NCI-H345 (cell line): ENCODE measurements at places on chromosomes 2 and 18.

DNA sequence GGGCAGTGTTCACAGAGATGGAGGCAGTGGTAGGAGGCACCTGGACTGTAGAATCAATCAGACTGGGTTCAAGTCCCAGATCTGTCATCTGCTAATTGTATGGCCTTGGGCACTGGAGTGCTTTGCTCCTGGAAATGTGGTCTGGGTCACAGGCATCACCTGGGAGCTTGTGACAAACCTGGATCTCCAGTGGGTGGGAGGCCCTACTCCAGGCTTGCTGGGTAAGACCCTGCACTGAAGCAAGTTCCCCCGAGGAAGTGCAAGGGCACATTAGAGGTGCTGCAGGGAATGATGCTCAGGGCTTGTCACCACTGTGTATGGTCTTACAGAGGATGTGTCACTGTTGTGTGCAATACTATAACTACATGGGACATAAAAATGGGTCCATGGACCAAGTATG is 220.5 kb upstream of the ID2 start:
- DNase-seq, result no peak

GRCh38 chr18:14912967-14913366 is 165.0 kb downstream of the ANKRD30B start:
- DNase-seq, result no peak

DNA sequence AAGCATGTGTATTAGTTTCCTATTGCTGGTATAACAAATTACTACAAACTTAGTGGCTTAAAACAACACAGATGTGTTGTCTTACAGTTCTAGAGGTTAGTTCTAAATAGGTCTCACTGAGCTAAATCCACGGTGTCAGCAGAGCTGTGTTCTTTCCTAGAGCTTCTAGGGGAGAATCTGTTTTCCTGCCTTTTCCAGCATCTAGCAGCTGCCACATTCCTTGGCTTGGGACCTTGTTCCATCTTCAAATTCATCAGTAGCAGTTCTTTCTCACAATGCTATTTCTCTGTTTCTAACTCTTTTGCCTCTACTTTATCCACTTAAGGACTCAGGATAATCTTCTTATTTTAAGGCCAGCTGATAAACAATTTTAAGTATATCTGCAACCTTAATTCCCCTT is 32.2 kb upstream of the CREB1 start:
- DNase-seq, result no peak

DNA sequence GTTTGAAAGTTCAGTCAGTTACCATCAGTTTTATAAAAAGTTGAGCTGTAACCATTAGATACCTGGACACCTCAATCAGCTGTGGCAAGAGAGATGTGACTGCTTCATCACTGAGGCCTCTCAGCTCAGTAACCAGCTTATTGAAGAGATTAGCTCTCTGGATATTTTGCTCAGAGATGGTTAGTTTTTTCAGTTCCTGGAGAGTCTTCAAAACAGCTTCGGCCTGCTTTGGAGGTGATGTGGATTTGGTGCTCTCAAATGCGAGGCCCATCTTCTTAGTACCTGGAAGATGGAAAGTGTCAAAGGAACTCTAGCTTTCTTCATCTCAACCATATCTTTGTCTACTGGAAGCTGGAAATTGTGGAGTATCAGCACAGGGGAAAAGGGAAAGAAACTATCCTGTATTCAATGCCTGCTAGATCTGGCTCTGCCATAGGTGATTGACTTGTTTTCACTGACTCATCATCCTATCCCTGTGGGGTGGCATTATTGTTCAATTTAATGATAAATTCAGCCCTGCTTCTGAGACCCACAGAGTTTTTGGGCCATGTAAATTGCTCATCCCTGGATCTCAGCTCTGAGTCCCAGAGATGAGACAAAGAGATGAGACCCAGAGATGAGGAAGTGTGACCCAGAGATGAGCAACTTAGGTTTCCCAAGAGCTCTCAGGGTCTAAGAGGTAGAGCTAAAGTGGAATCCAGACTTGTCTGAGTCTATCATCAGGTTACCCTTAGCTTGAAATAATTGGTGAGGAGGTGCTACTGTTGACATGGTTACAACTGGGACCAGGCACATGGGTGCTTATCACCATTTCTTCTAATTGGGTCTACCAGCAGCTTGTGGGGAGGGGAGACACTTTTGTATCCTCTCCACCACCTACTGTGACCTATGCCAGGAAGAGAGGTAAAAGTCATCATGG is 10.4 kb downstream of the APOB start:
- no peak for DNase-seq

- DNase-seq, result no peak
These were observed 37.6 kb downstream of the SLC14A1 start for GRCh38 chr18:45761512-45762114.

DNA sequence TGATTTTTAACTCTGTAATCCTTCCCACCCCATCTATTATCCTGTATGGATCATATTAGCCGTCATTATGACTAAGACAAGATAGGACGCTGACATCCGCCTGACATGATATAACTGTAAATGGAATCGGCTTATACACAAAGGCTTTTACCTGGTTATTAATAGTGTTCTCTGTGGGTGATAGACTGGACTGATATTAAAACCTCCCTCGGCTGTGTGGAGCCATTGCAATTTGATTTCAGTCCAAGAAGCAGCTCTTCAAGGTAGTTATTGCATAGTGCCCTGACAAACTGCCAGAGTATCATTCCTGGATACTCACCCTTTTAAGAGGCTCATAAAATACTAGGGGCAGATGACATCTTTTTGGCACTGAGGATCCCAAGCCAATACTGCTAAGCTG is 226.1 kb upstream of the HNRNPA3 start:
- DNase-seq, result no peak
